ENCODE measurements at places on chromosomes 11 and 22.

DNA sequence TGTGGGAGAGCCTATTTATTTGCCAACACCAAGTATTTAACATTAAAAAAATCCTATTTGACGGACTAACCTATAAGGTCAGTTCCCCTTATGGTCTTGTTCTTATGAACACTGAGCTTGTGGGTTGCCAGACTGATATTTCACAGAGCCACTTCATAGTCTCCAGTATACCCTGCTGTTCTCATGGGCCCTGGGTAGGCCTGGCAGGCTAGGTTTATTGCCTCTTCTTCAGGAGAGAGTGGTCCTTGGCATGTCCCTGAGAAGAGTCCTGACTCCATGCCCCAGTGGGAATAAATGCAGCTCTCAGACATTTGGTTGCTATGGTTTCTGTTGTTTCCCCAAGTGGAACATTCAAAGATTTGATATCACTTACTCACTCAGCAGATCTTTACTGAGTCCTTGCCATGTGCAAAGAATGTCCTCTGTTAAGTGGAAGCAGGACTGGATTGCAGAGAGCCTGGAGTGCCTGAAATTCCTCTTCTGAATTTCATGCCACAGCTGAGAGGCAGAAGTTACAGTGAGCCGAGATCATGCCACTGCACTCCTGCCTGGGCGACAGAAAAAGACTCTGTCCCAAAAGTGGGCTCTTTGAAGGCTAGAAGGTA, 15.7 kb downstream of the SLC5A1 start:
- DNase-seq, result no peak

- DNase-seq, result no peak
These were observed 203.4 kb downstream of the TBC1D22A start for GRCh38 chr22:46965555-46966494.

DNA sequence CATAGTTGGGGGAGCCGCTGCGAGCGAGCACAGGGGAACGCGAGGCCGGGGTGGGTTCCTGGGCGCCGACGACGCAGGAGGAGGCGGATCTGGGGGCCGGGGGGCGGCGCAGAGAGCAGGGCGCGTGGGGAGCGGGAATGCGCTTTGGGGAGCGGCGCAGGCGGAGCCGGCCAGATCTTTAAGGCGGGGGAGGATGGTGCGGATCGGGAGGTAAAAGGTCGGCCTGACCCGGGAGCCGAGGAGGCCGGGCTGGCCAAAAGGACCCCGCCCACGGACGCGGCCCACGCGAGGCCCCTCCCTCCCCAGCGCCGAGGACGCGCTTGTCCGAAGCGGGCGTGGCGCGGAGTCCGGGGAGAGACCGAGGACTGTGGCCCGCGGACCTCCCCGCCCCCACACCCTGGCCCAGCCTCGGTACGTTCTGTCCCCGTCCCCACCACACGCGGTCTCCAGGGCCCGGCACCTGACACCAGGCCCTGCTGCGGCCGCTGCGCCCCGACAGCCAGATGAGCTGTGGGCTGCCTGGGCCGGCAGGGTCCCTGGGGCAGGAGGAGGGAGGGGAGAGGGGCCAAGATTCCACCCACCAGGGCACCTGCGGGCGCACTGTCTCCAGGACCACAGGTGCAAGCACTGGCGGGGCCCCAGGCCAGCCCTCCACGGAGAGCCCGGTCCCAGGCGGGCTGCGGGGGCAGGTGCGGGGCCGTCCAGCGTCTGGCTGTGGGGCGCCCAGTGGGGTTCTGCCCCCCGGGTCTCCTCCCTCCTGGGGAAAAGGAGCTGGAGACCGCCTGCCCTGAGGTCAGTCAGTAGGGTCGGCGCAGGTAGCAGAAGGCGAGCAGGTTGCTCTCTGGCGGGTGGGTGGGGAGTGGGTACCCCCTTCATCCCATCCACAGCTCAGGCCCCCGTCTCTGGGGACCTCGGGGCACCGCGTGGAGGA, 10.9 kb downstream of the PIM3 start:
- DNase-seq, result no peak

- no peak for DNase-seq
These were observed 6.0 kb downstream of the TBCEL start for GRCh38 chr11:121029813-121030445.

DNA sequence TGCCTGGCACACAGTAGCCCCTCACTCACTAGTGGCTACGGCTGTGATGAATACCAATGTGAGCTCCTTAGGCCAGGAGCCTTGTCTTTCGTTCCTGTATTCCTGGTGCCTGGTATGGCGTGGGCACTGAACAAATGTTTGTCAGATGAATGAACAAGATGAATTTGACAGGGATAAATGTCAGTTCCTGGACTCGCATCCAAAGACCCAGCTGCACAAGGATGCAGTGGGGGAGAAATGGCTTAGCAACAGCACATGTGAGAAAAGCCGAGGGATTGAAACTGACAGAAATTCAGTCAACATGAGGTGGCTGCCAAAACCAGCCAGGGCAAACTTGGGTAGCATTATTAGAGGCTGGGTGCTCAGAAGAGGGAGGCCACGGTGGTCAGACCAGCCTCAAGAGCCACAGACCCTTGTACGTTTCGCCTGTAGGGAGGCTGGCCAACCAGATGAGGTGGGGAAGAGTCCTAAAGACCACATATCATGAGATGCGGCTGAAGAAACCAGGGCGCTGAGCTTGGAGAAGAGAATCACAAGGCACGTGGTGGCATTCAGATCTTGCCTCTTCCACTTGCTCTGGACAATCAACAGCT, 7.7 kb upstream of the SLC22A8 start:
- DNase-seq, result no peak

DNA sequence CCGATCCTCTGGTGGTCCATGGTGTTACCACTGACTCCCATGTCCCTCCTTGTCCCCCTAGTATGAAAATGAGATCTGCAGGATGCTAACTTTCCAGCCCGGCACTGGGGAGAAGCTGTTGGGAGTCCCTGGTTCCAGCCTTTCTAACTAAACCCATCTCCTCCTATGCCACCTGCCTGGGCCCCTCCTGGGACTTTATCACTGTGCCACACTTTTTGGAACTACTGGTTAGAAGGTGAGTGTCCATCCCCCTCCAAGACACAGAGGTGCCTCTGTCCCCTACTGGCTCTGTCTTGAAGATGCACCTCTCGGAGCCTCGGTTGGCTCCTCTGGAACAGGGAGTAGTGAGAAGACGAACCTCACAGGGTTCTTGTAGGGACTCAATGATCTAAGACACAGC, at the start of gene RGL4:
Gene RGL4, plus strand, starts transcription at position 301 of the 400 bp plus-strand sequence. CDS start 1,018 bp downstream, outside the sequence.
- no peak for DNase-seq

- no peak for DNase-seq
These were observed 117.3 kb upstream of the FAT3 start for GRCh38 chr11:92107331-92107730.

- DNase-seq, result no peak
These were observed 15.8 kb downstream of the SLC22A25 start for GRCh38 chr11:63227521-63228107.

DNA sequence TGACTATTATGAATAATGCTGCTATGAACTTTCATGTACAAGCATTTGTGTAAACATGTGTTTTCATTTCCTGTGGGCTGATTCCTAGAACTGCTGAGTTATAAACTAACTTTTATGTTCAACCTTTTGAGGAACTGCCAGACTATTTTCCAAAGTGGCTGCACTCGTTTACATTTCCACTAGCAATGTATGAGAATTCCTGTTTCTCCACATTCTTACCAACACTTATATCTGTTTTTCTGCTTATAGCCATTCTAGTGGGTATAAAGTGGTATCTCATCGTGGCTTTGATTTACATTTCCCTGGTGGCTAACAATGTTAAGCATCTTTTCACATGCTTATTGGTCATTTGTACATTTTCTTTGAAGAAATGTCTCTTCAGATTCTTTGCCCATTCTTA, 35.2 kb upstream of the SCUBE2 start:
- no peak for DNase-seq

GRCh38 chr11:64396079-64396591, 37.2 kb downstream of the RPS6KA4 start:
- DNase-seq, result no peak

GRCh38 chr11:111632516-111633220, 30.4 kb downstream of the SIK2 start:
- DNase-seq, result no peak

DNA sequence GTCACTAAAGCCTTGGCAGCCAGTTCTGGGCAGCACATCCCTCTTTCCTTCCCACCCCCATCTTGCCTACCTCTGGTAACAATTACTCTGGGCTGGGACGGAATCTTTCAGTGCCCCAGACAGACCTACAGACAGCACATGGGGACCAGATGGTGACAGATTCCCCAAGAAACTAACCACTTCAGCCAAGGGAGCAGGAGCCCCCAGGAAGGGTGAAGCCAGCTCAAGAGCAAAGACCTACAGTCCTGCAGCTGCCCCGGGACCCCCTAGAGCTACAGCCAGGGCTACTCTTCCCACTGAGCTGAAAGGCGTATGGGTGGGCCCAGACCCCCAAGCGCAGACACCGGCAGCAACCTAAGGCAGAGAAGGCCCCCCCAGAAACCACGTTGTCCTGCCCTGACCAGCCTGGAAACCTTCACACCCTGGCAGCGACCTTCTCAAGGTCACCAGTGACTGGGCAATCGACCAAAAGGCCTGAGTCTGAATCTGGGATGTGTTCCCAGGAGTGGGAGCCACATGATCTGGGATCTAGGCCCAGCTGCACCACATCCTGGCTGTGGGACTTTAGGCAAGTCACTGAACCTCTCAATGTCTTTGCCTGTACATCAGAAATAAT, 65.8 kb downstream of the LRRC32 start:
- DNase-seq, result no peak

DNA sequence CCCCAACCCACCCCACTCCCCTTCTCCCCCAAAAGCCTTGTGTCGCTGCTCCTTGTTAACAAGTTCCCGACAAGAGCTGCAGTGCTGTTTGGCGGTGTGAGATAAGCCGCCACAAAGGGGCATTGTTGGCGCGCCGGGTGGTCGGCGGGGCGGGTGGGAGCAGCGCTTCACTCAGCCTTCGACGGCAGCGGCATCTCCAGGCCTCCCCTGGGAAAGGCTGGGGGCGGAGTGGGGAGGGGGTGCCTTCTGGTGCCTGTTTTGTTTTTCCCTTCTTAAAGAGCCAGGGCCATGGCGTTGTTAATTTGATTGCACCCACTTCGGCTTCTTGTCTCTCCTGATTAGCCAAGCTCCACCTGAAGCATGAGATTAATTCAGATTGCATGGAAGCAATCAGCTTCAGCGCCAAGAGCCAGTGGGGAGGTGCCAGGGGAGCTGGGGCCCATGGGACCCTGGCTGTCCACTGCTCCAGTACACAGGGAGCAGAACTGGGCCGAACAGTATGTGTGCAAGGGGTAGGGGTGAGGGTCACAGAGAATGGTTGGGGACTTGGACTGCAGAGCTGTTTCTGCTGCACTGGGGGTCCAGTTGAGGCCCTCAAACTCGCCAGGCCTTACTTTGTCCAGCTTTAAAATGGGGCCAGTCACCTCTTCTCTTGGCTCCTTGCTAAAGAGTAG, 165.1 kb downstream of the CEP164 start:
- no peak for DNase-seq

- DNase-seq, result no peak
These were observed 15.9 kb downstream of the SMIM38 start for GRCh38 chr11:69171476-69172240.

GRCh38 chr22:30565341-30565740, 9.1 kb downstream of the GAL3ST1 start:
- DNase-seq, result no peak

GRCh38 chr11:111461460-111462235, 50.5 kb downstream of the BTG4 start:
- no peak for DNase-seq

GRCh38 chr22:29872144-29872893, 10.7 kb upstream of the MTMR3 start:
- no peak for DNase-seq

- DNase-seq, result no peak
These were observed 467.6 kb downstream of the SOX6 start for GRCh38 chr11:15888556-15889345.

GRCh38 chr11:35740061-35740799, 77.7 kb downstream of the TRIM44 start:
- no peak for DNase-seq

- no peak for DNase-seq
These were observed 33.5 kb upstream of the CD44 start for GRCh38 chr11:35105319-35106079.

GRCh38 chr11:45252134-45252856, 33.8 kb downstream of the SYT13 start:
- DNase-seq, result no peak

GRCh38 chr11:132911186-132911585, 621.1 kb downstream of the OPCML start:
- DNase-seq, result peak; percentile 36

Data from foreskin keratinocyte (primary cell).